ENCODE measurements at places on chromosomes 1 and 21. TPM values are rescaled to one million over a fixed set of nuclear protein-coding genes. Genes with fewer than 3 reads are reported as not detected.

- DNase-seq = no peak
Observed at GRCh38 chr1:19250629-19251304, 557 bp downstream of the EMC1 start.

DNA sequence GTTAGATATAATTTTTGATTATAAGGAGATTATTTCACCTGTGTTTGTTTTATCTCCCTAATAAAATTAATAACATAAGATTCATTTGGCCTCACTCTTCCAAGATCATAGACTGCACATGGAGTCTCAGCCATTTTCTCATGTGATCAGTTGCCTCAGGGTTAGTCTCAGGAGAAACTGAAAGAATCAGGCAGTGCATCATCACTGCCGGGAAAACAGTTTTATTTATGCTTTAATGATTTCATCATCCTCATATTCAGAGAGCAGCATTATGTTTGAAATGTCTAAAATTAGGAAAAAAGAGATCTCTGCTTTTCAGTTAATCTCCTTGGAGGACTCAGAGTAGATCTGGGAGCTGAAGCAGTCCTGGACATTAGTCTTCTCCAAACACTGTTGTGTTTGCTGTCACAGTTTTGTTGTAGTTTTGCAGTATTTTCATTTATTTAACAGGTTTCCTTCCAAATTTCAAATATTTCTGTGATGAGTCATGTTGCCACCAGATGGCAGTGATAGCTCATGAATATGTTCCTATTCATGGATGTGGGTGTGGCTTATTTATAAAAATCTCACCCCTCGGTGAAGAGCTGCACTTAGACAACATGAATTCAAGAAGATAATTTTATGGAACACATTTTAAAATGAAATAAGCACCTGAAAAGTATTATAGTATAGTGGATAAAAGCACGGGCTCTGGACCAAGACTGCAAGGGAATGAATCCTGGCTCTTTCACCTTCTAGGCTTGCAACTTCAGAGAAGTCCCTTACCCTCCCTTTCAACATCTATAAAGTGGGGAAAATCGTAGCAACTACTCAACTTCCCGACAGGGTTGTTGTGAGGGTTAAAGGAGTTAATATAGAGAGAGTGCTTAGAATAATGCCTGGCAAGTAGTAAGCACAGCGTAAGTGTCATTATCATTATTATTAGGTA is 31.2 kb downstream of the CHD1L start:
- peak; percentile 15 for DNase-seq

DNA sequence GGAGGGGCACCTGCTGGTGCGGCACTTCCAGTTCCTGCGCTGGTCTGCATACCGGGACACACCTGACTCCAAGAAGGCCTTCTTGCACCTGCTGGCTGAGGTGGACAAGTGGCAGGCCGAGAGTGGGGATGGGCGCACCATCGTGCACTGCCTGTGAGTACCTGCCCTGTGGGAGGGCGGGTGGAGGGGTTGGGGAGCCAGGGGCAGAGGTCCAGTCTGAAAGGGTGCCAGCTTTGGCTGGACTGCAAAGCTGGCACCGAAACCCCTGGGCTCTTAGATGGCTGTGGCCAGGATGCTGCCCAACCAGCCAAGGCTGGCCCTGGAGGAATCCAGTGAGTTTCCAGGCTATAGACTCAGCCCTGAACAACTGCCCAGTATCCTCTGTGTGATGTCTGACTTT is 87.3 kb downstream of the PTPRU start:
- DNase-seq = no peak

- no peak for DNase-seq
Observed at GRCh38 chr1:169460191-169460833, 25.4 kb downstream of the SLC19A2 start.

The THEM5 gene
- total RNA-seq = not detected

GRCh38 chr21:44751799-44752636 is 40.6 kb upstream of the TSPEAR start:
- DNase-seq = no peak

The NBPF6 gene
- not detected for total RNA-seq

GRCh38 chr1:222691016-222691415 is 21.3 kb downstream of the AIDA start:
- no peak for DNase-seq
